ENCODE measurements at places on chromosomes 7 and 10. TPM values are rescaled to one million over a fixed set of nuclear protein-coding genes. Genes with fewer than 3 reads are reported as not detected.

INA gene
- total RNA-seq = 0.99 TPM

COA1 gene
- total RNA-seq = 54.8 TPM

SHTN1 gene
- 3.2 TPM for total RNA-seq

UTF1 gene
- total RNA-seq = not detected

FAM25A gene
- not detected for total RNA-seq

MYL10 gene
- not detected for total RNA-seq

OLAH gene
- total RNA-seq = not detected

COL1A2 gene
- total RNA-seq = 9,631 TPM

All from smooth muscle cell of trachea (primary cell).